ENCODE measurements at places on chromosomes 2 and 18. TPM values are rescaled to one million over a fixed set of nuclear protein-coding genes. Genes with fewer than 3 reads are reported as not detected.

The SLC38A11 gene
- not detected for total RNA-seq

The STRN gene
- total RNA-seq = 41.7 TPM

The TOGARAM2 gene
- total RNA-seq = 4.3 TPM

The TGFA gene
- total RNA-seq = 2.5 TPM

The COBLL1 gene
- 0.23 TPM for total RNA-seq

The NAPG gene
- total RNA-seq = 36.5 TPM

DNA sequence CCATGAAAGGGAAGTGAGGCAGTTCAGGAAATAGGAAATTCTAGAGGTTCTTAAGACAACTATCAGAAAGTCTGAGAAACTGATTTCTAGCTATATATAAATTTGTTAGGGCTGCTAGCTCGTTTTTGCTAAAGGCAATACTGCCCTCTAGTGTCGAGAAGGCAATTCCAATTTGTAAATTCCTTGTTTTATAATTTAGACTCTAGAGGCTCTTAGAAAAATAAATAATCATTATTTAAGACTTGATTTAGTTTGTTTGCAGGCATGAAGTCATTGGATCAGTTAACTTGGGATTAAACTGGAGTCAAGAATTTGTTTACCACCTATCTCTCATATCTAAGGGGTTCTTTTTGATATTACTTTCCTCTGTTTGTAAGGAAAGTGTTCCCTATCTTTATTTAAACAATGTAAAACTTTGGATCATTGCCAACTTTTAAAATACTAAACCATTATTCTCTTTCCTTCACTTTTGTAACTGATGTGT is 66.2 kb downstream of the ACVR2A start:
- H3K4me1 ChIP-seq = no peaks in the 10 kb centered on the region
- no peak overlapping the region for H3K4me3 ChIP-seq
- H3K27me3 ChIP-seq = no peaks in the 10 kb centered on the region

DNA sequence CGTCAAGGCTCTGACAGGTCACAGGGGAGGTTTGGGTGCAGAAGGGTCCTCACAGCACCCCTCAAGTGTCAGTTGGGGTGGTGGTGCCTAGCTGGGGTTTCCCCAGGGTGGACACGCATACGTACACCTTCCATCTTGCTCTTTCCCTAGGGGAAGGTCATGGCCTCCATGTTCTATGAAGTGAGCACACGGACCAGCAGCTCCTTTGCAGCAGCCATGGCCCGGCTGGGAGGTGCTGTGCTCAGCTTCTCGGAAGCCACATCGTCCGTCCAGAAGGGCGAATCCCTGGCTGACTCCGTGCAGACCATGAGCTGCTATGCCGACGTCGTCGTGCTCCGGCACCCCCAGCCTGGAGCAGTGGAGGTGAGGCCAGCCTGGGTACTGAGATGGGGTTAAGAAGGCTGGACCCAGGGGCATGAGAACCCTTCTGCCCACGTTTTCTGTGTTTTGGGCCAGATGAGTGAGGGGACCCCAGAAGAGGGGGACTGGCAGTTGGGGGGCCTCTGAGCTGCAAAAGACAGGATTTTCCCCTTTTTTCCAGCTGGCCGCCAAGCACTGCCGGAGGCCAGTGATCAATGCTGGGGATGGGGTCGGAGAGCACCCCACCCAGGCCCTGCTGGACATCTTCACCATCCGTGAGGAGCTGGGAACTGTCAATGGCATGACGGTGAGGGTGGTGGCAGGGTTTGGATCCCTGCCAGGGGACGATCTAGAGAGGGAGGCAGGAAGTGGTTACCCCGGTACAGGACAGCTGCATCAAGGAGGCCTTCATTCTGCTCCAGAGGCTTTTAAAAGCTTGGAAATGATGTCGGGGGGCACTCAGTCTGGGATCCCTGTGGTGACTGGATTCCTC is 20.9 kb downstream of the SLC30A3 start:
- peaks cover 16% of the 10 kb centered on the region for H3K36me3 ChIP-seq
- H3K4me1 ChIP-seq = no peaks in the 10 kb centered on the region
- H3K27ac ChIP-seq = no peak overlapping the region

DNA sequence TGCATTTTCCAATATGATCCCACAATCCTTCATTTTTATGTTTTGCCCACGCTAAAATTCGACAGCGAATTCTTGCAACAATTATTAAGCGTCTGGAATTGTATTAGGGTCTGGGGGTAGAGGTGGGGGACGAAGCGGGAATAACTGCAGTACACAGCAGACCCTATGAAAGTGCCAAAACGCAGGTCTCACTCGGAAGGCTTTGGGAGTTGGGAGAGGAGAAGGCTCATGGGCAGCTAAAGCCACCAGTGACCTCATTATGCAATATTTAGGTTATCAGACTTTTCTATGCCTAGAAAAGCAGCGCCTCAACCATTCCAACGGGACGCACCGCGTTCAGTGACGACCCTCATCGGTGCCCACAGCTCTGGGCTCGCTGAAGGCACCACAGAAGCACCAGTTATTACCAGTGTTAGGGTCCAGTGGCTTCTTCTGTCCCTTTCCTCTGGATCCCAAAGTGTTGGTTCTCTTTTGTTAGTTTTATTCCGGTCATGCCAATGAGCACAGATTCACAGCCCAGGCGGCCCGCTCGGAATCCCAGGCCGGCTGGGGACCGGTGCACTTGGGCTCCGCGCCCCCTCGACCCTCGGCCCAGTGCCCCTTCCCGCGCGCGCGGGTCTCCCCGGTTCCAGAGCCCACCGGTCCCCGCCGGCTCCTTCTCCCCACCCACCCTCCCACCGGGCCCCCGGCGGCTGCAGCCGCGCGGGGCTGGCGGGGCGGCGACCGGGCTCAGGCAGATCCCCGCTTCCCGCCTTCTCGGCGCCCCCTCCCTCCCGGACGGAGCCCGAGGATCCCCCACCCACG is 737 bp upstream of the MAPK4 start:
- H3K27me3 ChIP-seq = peaks cover 78% of the 10 kb centered on the region
- H3K36me3 ChIP-seq = no peaks in the 10 kb centered on the region
- H3K4me3 ChIP-seq = peak overlapping the region; percentile 55
- no peak for DNase-seq
- H3K4me1 ChIP-seq = no peaks in the 10 kb centered on the region
- H3K27ac ChIP-seq = no peak overlapping the region

DNA sequence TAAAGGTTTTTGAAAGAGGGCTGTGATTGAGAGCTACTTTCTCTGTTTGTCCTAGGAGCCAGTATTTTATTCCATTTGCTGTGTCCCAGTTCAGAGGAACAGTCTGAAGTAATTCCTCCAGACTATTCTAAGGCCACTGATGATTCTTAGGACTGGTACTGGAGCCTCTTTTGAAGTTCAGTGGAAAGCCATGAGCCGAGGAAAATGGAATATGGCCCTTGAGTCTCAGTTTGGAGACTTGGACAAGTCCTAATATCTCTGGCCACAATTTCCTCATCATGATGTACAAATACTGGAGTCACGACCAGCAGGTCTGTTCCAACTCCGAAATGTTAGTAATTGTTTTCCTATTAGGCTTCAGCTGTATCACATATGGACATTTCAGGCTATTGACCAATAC is 7.1 kb upstream of the COLEC12 start:
- DNase-seq = no peak
- no peak overlapping the region for H3K27ac ChIP-seq
- no peak overlapping the region for H3K4me3 ChIP-seq
- H3K36me3 ChIP-seq = no peaks in the 10 kb centered on the region
- no peaks in the 10 kb centered on the region for H3K4me1 ChIP-seq

DNA sequence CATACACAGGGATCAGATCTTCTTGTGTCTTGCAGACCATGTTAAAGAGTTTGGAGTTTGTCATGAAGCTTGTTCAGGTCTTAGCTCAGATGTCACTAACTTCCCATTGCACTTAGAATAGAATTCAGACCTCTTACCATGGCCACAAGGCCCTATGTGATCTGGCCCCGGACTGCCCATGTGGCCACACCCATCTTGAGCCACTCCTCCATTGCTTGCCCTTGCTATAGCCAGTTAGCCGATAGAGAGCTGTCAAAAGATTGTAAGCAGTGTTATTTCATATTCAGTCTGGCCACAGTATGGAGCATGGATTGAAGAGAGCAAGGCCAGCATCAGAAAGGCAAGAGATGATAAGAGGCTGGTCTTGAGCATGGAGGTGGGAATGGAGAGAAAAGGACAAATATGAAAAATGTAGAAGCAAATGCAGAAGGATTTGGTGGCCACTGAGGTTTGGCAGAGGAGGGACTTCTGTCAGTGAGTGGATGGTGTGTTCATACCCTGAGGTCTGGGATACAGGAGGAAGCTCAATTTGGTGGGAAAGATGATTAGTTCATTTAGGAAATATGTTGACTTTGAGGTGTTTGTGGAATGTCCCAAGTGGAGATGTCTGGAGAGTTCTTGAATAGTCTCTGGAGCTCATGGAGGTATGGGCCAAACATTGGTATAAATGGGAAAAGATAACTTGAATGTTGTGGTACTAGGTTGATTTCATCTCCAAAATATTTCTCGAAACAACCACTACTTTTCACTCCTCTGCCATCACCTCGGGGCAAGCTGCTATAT is 10.6 kb downstream of the DGUOK start:
- no peaks in the 10 kb centered on the region for H3K27me3 ChIP-seq
- peaks cover 82% of the 10 kb centered on the region for H3K4me1 ChIP-seq
- no peak overlapping the region for H3K27ac ChIP-seq
- DNase-seq = no peak
- peaks cover 27% of the 10 kb centered on the region for H3K36me3 ChIP-seq

DNA sequence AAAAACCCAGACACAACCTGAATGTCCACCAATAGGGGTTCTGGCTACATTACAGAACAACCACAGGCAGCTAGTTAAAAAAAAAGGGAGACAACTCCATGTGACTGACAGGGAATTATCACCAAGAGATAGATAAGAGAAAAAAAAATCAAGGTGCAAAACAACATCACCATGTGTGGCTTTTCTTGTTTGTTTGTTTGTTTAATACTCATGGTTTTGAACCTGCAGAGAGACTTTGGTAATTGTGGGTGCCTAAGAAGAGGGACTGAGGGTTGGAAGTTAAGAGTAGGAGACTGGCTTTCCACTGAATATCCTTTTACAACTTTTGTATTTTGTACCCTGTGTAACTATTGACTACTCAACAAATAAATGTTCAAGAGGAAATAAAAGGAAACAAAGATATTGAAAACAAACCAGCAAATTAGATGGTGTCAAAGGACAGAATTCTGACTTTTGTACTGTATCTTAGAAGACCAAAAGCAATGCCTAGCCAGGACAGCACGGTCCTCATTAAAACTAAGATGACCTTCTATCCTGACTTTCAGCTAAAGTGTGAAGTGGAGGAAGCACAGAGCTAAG is 22.5 kb upstream of the DNAJC27 start:
- DNase-seq = no peak
- H3K27me3 ChIP-seq = peaks cover 13% of the 10 kb centered on the region
- no peak overlapping the region for H3K27ac ChIP-seq
- H3K36me3 ChIP-seq = no peaks in the 10 kb centered on the region

- H3K36me3 ChIP-seq = no peaks in the 10 kb centered on the region
- no peak overlapping the region for H3K27ac ChIP-seq
- no peak for DNase-seq
- H3K4me3 ChIP-seq = no peak overlapping the region
- H3K4me1 ChIP-seq = no peaks in the 10 kb centered on the region
Observed at GRCh38 chr2:238854246-238854645, 6.4 kb downstream of the TWIST2 start.

DNA sequence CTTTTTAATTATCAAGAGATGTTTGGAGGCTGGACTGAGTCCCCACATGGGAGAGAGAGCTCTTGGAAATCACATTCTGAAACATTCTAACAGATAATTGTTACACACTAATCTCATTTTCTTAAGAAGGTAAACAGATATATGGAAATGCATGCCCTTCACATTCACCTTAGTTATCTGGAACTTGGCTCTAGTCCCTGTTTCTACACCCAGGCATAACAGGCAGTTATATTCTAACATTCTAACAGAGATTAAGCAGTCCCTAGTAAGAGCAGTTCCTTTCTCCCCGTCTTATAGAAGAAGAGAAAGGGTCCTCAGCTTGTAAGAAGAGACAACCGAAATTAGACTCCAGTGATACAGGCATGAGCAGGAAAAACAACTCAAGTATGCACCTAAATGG is 385.4 kb downstream of the SOX11 start:
- H3K4me3 ChIP-seq = no peak overlapping the region
- no peaks in the 10 kb centered on the region for H3K27me3 ChIP-seq
- no peak for DNase-seq

DNA sequence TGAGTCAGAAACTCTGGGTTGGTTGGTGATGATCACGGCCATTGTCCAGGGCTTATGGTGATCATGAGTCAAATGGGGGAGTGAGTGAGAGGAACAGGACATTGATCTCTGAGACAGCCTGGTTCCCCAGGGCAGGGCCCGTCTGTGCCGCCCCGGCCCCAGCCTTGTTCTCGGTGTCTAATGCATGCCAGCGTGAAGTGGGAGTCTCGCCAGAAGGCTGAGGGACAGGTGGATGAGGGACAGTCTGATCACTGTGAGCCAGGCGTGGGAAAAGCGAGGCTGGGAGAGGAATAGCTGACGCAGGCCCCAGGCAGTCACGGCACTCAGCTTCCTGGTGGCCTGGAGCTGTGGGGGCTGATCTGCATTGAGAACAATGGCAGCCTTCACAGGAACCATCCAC is 208.3 kb upstream of the HDAC4 start:
- no peak overlapping the region for H3K27ac ChIP-seq
- no peak overlapping the region for H3K4me3 ChIP-seq
- no peaks in the 10 kb centered on the region for H3K4me1 ChIP-seq
- DNase-seq = no peak
- H3K36me3 ChIP-seq = no peaks in the 10 kb centered on the region
- H3K27me3 ChIP-seq = peaks cover 7% of the 10 kb centered on the region

GRCh38 chr18:44048846-44049245 is 631.8 kb upstream of the SETBP1 start:
- H3K27ac ChIP-seq = no peak overlapping the region
- H3K4me1 ChIP-seq = no peaks in the 10 kb centered on the region
- no peak for DNase-seq
- H3K4me3 ChIP-seq = no peak overlapping the region
- H3K27me3 ChIP-seq = no peaks in the 10 kb centered on the region

DNA sequence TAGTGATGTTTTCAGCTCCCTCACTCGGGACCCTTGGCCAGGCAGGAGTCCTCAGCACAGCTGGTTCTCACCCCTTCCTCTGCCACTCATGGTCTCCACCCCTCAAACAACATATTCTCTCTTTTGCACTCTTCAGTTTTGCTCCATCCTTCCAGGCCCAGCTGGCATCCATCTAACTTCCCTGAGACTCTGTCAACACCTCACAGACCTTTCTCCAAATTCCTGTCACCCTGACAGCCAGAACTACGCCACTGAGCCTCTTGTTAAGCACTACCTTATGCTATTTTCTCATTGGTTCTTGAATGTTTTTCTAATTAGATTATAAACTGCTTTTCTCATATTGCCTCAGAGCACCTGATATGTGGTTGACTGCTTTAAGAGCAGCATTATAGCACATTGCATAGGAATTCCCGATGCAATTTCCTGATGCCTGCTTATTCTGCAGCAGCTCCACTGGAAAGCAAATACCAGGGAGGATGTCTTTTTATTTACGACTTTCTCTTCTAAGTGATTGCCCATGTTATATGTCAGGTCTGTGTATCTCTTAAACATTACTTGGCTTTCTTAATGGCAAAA is 12.4 kb upstream of the INO80C start:
- no peaks in the 10 kb centered on the region for H3K36me3 ChIP-seq
- no peak for DNase-seq
- H3K27me3 ChIP-seq = no peaks in the 10 kb centered on the region
- H3K4me3 ChIP-seq = no peak overlapping the region

GRCh38 chr18:5998907-5999306 is 103.6 kb upstream of the TMEM200C start:
- H3K4me3 ChIP-seq = no peak overlapping the region
- no peak for DNase-seq
- peaks cover 5% of the 10 kb centered on the region for H3K36me3 ChIP-seq
- peaks cover 8% of the 10 kb centered on the region for H3K4me1 ChIP-seq

- no peak overlapping the region for H3K27ac ChIP-seq
- DNase-seq = no peak
Observed at GRCh38 chr2:70903641-70904340, 31.9 kb upstream of the ATP6V1B1 start.

Measured in activated T-cell treated with anti-CD3 and anti-CD28 coated beads, Interleukin-2, amount 50 U/mL, for 72 hours (primary cell).